Kasumi-1 (cell line): ENCODE measurements at places on chromosomes 4 and X.

- no peak for DNase-seq
These were observed 26.0 kb downstream of the NLGN3 start for GRCh38 chrX:71170660-71171059.

DNA sequence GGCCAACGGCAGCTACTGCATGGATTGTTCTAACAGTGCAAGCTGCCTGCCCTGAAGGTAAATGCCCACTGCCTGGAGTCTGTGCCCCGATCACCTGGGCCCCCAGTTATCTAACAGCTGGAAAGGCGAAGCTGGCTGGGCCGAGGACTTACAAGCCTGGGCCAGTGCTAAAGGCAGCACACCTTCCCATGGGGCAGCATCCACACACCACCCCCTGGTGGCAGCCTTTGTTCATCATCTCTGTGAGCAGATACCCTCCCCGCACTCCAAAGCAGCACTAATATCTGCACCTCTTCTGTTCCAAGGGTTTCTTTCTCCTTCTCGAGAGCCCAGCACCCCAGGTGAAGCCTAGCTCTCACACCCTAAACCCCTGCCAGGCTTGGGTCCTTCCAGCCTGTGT is 7.6 kb downstream of the SLC2A9 start:
- DNase-seq = peak; percentile 57

GRCh38 chr4:123014038-123014437 is 91.6 kb upstream of the NUDT6 start:
- DNase-seq = no peak

- DNase-seq = no peak
These were observed 114.9 kb downstream of the ZNF827 start for GRCh38 chr4:145823743-145824142.

DNA sequence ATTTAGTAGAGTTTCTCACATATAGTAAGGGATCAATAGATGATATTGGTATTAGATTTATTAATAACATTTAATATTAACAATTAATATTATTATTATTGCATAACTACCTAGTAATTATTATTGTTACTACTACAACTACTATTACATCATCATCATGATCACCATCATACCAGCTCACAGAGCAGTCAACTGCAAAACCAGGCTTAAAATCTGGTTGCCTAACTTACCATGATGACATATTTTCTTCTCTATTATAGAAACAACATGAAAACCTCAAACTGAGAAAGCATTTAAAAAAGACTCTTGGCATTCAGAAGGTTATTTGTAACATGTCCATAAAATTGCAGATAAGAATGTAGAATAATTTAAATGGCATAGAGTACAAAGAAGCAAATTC is 247.0 kb upstream of the TTC29 start:
- no peak for DNase-seq

DNA sequence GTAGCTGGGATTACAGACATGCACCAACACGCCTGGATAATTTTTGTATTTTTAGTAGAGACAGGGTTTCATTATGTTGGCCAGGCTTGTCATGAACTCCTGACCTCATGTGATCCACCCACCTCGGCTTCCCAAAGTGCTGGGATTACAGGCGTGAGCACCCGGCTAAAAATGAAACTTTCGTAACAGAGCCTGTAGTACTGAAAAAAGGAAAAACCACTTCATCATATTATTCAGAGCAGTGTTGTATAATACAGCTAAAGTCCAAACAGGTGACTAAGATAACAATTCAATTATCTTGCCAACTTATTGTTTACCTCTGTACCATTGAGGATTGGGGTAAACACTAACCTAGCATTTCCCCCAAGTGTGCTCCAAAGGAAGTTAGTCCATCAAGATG is 43.9 kb upstream of the HPRT1 start:
- no peak for DNase-seq

DNA sequence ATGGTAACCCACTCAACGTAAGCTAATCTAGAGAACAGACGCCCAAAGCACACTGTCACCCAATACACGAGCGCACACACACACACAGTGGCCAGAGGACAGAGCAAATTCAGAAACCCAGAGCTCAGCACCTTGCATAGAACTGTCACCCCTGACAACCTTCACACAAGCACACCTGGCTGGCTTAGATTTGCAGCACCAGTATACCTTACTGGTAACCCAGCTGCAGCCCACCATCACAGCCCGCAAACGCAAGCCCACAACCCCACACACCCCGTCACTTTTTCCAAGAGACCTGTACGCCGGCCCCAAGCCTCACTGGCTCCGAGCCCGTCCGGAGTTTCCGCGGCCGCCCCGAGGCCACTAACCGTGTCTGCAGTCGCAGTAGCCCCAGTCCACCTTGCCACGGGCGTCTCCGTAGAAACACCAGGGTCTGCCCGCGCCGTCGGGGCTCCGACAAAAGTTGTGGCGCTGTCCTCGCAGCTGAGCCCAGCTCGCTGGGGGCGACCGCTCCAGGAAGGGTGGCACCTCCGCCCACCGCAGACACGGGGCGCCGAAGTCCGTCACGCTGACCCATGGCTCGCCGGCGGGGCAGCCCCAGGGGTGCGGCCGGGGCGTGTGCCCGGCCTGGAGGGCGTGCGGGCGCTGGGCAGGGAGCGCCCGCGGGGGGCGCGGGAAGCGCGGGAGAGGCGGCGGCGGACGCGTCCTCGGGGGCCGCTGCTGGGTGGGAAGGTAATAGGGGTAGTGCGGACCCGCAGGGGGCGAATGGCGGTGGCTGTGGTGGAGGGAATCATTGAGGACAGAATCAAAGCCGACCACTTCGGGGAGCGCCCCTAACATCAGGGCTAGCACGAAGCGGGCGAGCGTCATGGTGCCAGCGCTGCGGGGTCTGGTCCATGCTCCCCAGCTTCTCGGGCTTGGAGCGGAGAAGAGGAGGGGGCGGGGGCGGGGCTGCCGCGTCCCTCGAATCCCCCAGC is 664 bp downstream of the PRSS12 start:
- DNase-seq = no peak
